NCI-H2171 treated with DMSO at 0.1 percent for 48 hours (cell line): ENCODE measurements at places on chromosomes 12 and 14.

DNA sequence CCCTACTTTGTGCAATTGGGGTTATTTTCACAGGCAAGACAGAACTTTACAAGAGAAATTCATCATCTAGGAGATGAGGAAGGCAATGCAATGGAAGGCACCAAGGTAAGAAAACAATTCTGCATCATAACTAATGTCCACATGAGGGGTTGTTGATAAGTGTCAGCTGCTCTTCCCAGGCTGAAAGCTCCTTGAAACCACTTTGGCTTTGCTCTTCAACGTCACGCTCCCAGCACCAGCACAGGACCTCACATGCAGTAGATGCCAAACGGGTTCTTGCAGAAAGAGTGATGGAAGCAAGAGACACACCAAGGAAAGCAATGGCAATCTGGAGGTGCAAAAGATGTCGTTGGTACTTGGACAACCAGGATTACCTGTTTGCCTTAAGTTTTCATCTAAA lies 485.5 kb downstream of the BCL11B start:
- no peak for DNase-seq

- DNase-seq: no peak
Observed at GRCh38 chr14:49019467-49020115, 566.6 kb downstream of the RPS29 start.

GRCh38 chr12:92088805-92089204 lies 56.8 kb downstream of the BTG1 start:
- no peak for DNase-seq

GRCh38 chr12:123398550-123399254 lies 14.8 kb downstream of the KMT5A start:
- DNase-seq: no peak

DNA sequence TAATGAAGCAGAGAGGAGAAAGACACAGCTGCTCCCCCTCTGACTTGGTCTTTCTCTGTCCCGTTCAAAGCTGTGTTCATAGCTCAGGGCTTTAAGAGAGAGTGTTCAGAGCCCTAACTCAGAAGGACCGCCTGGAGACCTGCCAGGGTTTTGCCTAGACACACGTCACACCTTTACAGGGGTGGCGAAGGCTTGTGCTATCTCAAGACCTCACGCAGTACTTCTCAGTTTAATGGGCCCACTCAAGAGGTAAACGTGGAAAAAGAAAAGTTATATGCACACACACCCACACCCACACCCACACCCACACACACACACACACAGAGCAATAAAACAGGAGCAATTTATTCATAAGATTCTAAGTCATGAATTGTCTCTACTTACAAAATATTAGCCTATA lies 374.3 kb downstream of the C12orf75 start:
- no peak for DNase-seq

- no peak for DNase-seq
Observed at GRCh38 chr12:64091186-64091585, 130.9 kb downstream of the KICS2 start.

DNA sequence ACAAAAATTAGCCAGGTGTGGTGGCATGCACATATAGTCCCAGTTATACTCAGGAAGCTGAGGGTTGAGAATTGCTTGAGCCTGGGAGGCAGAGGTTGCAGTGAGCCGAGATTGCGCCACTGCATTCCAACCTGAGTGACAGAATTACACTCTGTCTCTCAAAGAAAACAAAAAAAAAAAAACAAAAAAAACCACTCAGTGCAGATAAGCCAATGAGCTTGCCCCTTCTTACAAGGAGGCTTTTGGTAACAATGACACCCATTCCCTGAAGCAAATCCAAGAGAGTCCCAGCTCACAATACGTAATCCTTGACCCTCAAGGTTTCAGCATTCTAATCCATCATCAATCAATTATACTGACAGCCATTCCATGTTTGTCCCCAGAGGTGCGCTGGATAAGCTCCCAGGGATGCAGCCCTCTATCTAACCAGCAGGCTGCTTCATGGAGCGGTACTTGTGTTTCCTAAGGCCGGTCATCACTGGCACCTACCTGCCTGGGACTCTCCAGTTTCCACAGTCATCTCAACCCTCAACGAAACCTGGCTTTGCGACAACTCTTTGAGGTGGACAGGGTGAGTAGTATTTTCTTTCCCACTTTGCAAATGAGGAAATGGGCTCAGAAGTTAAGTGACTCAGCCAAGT lies 12.4 kb downstream of the GCN1 start:
- no peak for DNase-seq

GRCh38 chr14:88798156-88798555 lies 5.4 kb upstream of the EML5 start:
- DNase-seq: peak; percentile 98

GRCh38 chr12:76711241-76711640 lies 52.7 kb upstream of the ZDHHC17 start:
- DNase-seq: no peak

GRCh38 chr12:109890620-109891170 lies 9.4 kb upstream of the TCHP start:
- DNase-seq: no peak

DNA sequence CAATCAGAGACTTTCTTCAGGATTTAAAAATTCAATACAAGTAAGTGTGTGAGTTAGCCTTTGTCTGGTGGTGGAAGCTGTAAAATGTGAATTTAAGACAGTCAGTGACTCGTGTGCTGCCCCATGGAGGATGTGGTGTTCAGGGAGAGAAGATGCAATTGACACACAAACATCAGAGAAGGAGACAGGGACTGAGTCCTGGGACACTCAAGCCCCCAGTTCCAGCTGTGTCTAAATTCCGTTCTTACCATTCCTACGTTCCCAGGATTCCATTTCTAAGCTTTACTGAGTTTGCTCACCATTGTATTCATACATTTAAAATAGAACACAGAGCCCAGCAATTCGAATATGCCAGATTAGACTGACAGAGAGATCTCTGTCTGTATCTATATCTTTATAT lies 67.6 kb downstream of the C12orf56 start:
- DNase-seq: no peak

DNA sequence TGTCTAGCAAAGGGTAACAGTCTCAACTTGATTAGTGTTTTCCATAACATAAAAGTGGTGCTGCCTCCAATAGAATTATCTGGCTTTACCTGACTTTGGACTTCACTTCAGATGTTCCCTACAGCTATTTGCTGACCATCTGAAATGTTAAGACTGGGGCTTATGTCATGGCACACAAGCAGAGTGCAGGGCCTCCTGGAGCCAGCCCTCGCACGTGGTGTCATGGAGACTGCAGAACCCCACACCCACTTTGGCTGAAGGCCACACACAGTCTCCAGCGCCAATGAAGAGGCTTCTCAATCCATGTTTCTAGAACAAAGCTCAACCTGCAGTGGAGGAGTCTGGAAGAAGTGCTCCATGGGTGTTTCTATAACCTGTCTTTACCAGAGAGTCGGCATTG lies 169.6 kb upstream of the FRMD6 start:
- DNase-seq: no peak

DNA sequence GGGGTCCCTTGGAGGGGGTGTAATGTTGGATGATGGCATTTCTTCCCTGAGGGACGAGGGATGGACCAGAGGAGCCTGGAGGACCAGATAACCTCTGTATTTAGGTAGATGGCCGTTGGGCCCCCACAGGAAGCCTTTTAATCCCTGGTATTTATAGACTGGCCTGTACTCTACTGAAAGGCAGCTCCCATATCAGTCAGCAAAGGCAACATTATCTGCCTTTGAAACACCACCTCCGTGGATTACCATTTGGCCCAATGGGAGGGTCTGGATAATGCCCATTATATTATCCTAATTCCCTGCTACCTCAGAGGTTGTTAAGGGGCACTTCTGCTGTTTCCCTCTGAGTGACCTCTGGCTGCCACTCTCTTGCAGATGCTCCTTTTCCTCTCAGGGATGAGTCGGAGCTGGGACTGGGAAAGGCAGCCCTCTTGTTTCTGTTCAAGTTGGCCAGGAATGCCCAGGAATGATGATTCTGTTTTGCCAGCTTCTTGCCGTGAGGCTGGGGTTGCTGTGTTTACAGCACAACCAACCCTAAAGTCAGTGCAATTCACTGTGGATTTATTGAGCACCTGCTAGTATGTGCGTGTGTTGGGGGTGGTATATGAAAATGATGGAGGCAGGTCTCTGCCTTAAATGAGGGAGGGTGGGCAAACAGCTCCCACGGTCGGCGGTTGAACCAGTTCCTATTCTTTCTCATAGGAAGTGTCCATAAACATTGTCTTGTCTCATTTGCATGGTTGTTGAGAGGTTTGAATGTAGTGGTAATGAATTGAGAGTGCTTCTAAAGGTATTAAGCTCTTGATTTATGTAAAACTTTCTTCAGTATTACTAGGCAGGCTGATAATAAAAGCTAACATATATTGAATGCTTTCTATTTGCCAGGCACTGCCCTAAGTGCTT lies 18.1 kb downstream of the SUSD6 start:
- no peak for DNase-seq

DNA sequence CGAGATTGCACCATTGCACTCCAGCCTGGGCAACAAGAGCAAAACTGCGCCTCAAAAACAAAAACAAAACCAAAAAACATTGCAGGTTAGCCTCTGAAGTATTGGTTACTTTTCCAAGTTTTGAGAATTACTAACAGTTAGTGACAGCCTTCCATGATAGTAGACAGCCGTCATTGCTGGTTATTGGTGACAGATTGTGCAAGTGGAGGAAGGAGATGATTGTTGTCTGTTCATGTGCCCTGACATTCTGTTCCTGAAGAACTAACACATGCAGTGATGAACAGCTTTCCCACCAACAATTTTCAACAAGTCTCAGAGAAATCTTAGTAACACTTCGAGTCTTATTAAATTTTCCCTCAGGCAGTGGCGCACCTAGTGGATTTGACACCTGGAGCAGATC lies 89.3 kb upstream of the NAP1L1 start:
- no peak for DNase-seq

DNA sequence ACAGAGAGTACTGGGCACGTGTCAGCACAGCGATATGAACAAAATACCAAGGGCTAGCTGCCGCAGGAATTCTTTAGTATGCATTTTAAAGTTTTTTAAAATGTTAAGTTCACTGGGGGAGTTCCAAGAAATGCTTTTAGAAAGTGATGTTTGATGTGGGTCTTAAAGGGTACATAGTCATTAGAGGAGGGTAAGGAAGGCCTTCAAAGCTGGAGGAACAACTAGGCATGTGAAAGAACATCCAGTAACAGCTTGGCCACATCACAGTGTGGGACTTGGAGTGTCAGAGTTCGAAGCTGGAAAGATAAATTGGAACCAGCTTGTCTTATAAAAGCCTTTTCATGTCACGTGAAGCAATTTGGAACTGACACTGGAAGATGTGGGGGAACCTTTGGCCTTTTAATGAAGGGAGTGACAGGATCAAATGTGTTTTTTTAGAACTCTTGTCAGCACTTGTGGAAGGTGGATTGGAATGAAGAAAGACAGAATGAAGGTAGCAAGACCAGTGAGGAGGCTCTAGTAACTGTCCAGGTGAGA lies 57.7 kb downstream of the WDR20 start:
- no peak for DNase-seq

- DNase-seq: no peak
Observed at GRCh38 chr12:1157046-1157445, 166.0 kb downstream of the ERC1 start.

DNA sequence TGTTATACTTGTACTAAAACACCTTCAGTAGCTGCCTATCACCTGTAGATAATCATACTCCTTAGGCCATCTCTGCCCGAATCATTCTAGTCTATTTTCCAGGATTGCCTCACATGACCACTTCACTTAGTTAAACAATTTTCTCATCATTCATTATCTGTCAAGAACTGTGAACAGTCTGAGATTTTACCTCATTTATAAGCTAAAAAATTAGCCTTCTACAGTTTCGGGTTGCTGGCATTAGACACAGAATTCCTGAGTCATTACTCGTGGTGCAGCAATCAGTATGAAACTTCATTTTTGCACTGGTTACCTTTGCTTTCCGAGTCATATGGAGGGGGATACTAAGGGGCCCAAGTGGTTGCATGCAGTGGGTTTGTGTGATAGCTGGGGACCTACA lies 57.6 kb upstream of the OTOGL start:
- no peak for DNase-seq

GRCh38 chr12:123024819-123025391 lies 44.4 kb downstream of the ARL6IP4 start:
- DNase-seq: no peak

DNA sequence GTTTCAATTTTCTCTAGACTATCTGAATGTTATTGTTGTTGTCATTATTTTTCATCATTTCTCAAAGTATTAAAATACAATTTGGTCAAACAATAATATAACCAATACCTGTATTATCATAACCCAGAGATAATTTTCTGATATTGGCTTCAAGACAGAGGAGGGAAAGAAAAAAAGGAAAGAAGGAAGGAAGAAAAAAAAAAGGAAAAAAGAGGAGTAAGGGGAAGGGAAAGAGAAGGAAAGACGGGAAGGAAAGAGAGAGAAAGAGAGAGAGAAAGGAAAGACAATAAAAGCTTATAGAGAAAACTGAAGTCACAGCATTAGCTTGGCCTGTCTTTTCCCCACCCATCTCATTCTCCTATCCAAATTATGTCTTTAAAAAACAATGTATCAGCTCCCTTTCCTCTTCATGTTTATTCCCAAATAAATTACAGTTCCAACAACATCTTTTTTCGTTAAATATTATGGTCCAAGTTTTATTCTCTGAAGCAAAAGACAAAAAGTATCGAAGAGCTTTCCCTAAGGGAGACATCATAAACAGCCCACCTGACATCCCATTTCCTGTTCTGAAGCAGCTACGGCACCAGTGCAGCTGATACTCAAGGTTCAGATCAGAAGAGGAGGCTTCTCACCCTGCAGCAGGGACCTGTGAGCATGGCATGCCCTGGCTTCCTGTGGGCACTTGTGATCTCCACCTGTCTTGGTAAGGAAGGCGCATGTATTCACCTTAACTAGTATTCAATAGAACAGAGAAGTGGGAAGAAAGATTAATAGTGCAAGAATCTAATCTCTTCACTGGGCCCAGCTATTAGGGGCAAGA lies 308.3 kb downstream of the DAD1 start:
- DNase-seq: no peak

- no peak for DNase-seq
Observed at GRCh38 chr14:104680056-104680805, 9.2 kb upstream of the INF2 start.

- no peak for DNase-seq
Observed at GRCh38 chr14:91841065-91841464, 26.3 kb downstream of the TC2N start.

GRCh38 chr12:80777587-80777986 lies 60.9 kb downstream of the MYF5 start:
- no peak for DNase-seq

DNA sequence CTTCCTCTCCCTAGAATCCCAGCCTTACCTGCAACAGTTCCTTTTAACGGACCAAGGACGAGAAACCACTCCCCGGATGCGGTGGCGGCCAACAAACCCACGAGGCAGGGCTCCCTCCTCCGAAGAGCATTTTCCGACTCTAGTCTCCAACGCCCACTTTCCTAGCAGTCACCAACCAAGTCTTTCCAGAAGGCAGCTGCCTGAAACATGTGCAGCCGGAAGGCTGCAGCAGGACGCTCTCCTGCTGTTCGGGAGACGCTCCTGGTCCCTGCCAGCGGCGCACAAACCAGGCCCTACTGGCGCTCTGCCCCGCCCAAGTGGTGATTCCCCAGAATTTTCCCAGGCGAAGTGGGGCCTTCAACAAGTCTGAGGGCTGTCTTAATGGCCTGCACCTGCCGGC lies 21.1 kb upstream of the ADAM20 start:
- DNase-seq: no peak
